Glutamatergic neuron (in vitro differentiated cells): ENCODE measurements at places on chromosomes 12 and 14. TPM values are rescaled to one million over a fixed set of nuclear protein-coding genes. Genes with fewer than 3 reads are reported as not detected.

Gene PRICKLE1
- total RNA-seq, result 6.4 TPM

Gene HSPB8
- total RNA-seq, result 0.32 TPM

Gene BDKRB2
- total RNA-seq, result 3.8 TPM

Gene ERBB3
- total RNA-seq, result 33.7 TPM

Gene ADAM21
- total RNA-seq, result not detected

Gene TSHR
- total RNA-seq, result 0.74 TPM

Gene NELL2
- total RNA-seq, result 140 TPM

Gene TNS2
- total RNA-seq, result 2.5 TPM

Gene PIANP
- total RNA-seq, result 48.8 TPM

Gene PRIM1
- total RNA-seq, result 11.3 TPM

Gene NXPH4
- 10.5 TPM for total RNA-seq

Gene MYO1H
- 0.27 TPM for total RNA-seq

Gene OASL
- not detected for total RNA-seq

Gene LRIG3
- 6.9 TPM for total RNA-seq
